Tongue (tissue), 3 donors: ENCODE measurements at places on chromosomes 5 and 9. TPM values are rescaled to one million over a fixed set of nuclear protein-coding genes. Genes with fewer than 3 reads are reported as not detected.

DNA sequence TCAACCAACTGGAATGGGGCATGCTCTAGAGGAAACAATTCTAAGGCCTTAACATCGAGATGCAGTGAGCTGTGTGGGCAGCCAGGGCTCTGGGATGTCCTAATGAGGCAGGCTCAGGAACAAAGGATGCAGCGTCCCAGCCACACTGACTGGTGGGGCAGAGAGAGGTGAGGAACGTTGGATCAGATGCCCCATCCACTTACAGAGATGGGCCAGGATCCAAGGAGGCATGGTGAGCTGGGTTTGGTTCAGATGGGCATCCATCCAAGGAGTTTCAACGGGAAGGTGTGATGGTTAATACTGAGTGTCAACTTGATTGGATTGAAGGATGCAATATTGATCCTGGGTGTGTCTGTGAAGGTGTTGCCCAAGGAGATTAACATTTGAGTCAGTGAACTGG lies 15.5 kb upstream of the MARCHF6 start:
- DNase-seq = no peak

GRCh38 chr5:55986931-55987330 lies 7.8 kb downstream of the IL6ST start:
- DNase-seq = no peak

- DNase-seq = peak; percentile 50
These were observed 14.4 kb downstream of the HNRNPK start for GRCh38 chr9:83965350-83966208.

DNA sequence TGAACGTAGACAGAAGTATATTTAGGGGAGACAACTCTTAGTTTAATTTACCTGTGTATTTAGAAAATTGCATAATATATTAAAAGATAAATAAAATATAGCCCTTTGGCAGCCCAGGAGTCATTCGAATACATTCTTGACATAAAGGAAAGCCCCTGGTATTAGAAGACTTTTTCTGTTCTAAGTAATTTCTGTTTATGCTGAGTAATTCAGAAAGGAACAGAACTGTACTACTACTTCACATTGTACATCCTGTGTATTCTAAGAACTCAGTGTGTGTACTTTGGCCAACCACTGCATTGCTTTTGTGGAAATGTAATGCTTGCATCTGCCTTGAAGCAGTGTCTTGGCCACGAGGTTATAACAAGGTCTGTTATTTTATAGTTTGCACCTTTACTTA lies 136.4 kb downstream of the KDM4C start:
- no peak for DNase-seq

DNA sequence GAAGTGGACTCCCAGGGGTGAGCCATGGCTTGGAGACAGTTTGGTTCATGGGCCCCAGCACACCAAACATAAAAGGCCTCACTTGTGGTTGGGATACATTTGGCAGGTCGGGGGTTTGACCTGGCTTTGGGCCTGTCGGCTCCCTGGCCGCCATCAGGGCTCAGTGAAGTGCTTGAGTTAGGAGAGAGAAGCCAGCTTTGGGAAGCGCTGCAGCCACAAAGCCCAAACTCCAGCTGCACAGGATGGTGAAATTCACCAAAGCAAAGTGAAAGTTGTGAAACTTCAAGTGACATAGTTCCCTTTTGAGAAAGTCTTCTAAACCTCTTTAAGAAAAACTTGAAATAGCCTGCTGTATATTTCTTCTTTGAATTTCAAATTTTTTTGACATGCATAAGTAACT lies 27.5 kb downstream of the SLC46A2 start:
- no peak for DNase-seq

GRCh38 chr5:58060996-58061395 lies 398.9 kb downstream of the PLK2 start:
- peak; percentile 22 for DNase-seq

ENG gene
- total RNA-seq = 11.6 TPM
